ENCODE measurements at places on chromosomes 1 and 21. TPM values are rescaled to one million over a fixed set of nuclear protein-coding genes. Genes with fewer than 3 reads are reported as not detected.

Gene PAX7
- total RNA-seq: not detected

Gene PKNOX1
- total RNA-seq: 18.5 TPM

Gene ADAMTS5
- 0.05 TPM for total RNA-seq

Gene DYNLT5
- not detected for total RNA-seq

Gene AGRN
- total RNA-seq: 23.0 TPM

Gene SLC25A34
- total RNA-seq: 1.3 TPM

Gene LDLRAD1
- total RNA-seq: not detected

Gene RHOU
- total RNA-seq: 0.79 TPM

Gene AHDC1
- 4.4 TPM for total RNA-seq

Gene GADD45A
- 7.4 TPM for total RNA-seq

Gene ZP4
- not detected for total RNA-seq

Gene CLCN6
- total RNA-seq: 6.2 TPM

Gene LCE2C
- not detected for total RNA-seq

Gene STYXL2
- total RNA-seq: 0.03 TPM

Gene VWA5B1
- not detected for total RNA-seq

Gene TPTE
- total RNA-seq: 0.26 TPM

Gene NGF
- total RNA-seq: not detected

Gene LUZP1
- 13.2 TPM for total RNA-seq

Gene AIM2
- total RNA-seq: 3.1 TPM

Gene CYP4A11
- total RNA-seq: not detected

Gene LHX8
- 0.08 TPM for total RNA-seq

Gene C1orf122
- total RNA-seq: 33.7 TPM

Gene OPTC
- not detected for total RNA-seq

Gene ST6GALNAC3
- total RNA-seq: 70.7 TPM

Gene DEGS1
- 65.6 TPM for total RNA-seq

Gene CCSAP
- total RNA-seq: 26.6 TPM

Gene OR2L13
- total RNA-seq: not detected

Gene TMOD4
- 1.2 TPM for total RNA-seq
